ENCODE measurements at places on chromosomes 6 and 20. TPM values are rescaled to one million over a fixed set of nuclear protein-coding genes. Genes with fewer than 3 reads are reported as not detected.

Gene RBPJL
- total RNA-seq: not detected

Gene HSPA1L
- 4.5 TPM for total RNA-seq

Gene DNAJC5
- 37.6 TPM for total RNA-seq

Gene TPD52L1
- total RNA-seq: 75.4 TPM

Gene MOCS3
- total RNA-seq: 4.7 TPM

Gene SLC22A23
- total RNA-seq: 13.7 TPM

Gene SLC17A2
- not detected for total RNA-seq

Gene CCN2
- total RNA-seq: 57.3 TPM

Gene CAPN11
- 0.72 TPM for total RNA-seq

DNA sequence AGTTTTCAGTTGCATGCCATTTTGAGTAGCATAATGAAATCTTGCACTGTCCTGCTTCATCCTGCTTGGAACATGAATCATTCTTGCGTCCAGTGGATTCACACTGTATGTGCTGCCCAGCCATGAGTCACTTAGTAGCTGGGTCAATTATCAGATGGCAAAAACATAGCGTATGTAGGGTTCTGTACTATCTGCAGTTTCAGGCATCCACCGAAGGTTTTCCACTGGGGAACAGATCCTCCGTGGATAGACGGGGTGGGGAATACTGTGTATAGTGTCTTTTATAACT lies 61.4 kb downstream of the IL22RA2 start:
- no peak for DNase-seq

DNA sequence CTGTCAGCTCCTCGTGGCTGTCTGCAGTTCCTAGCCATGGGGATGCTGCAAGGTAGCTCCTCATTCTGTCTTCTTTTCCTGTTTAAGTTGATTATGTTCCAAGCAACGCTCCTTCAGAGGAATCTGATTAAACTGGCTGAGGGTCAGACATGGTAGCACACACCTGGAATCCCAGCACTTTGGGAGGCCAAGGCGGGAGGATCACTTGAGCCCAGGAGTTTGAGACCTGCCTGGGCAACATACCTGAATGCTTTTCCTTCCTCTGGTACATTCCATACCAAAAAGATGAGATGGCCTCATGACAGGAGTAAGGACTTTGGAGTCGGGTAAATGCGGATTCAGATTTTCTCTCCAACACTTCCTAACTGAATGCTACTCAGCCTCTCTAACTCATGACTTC lies 246.8 kb upstream of the JARID2 start:
- DNase-seq: no peak

DNA sequence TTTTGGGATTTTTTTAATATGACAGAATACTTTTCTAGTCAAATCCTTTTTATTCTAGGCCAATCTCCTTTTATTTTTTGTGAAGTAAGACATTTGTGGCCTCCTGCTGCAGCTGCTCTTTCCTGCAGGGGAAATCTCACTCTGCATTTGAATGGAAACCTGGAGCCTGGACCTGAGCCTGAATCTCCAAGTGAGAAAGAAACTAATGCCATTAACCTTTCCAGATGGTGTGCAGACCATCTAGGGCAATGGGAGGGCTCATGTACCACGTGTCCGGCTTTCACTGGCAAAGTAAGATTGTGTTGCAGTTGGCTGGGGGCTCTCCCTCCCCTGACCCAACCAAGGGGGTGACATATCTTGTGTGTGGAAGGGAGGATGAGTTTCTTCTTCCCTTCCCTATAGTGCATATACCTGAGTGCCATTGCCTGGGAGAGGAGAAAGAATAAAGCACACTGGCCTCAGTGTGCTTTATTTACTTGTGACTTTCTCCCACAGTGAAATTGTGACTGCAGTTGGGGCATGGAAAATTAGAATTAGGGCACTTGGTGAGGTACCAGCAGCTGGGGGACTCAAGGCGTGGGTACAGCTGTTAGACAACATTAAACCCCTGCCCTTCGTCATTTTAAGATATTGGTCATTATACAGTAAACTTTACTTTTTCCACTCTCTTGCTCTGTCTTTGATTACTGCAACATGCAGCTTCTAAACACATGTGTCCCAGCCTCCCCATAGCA lies 159.8 kb upstream of the RIN2 start:
- DNase-seq: peak; percentile 54

DNA sequence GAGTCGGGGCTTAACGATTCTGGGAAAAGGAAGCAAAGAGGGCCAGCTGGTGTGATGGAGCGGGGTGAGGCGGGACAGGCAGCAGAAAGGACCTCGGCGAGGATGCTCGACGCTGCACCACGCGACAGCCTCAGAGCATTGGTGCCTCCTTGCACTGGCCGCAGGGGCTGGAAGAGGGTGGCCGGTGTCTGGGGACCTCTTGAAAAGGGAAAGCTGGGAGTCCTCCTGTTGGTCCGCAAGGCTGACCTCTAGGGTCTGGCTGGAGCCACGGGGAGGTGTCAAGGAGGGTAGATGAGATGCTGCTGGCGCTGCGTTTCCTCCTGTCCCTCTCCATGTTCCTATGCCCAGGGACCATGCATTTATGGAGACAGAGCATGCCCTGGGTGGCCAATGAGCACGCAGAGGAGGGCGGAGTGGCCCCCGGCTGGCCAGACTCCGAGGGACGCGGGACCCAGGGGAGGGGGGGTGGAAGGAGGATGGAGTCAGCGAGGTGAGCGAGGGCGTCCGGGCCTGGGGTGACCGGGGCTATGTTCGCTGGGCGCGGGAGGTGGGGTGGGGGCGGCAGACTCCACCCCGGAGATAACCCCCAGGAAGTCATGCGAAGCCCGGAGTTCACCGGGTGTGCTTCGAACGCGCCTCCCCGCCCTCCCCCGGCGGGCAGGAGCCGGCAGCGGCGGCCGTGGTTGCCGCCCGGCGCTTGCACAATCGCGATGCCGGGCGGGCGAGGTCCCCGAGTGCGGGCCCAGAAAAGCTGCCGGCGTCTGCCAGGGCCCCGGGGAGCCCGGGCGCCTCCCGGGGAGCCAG lies at the start of gene CYP24A1:
CYP24A1 (minus strand) TSS at position 334 of the 804 bp plus-strand sequence. CDS start 407 bp downstream, outside the sequence.
- no peak for DNase-seq

GRCh38 chr6:24936641-24937317 lies 1.0 kb upstream of the RIPOR2 start:
- no peak for DNase-seq

- DNase-seq: no peak
Measured at GRCh38 chr6:137848672-137849071, 18.4 kb upstream of the TNFAIP3 start.

DNA sequence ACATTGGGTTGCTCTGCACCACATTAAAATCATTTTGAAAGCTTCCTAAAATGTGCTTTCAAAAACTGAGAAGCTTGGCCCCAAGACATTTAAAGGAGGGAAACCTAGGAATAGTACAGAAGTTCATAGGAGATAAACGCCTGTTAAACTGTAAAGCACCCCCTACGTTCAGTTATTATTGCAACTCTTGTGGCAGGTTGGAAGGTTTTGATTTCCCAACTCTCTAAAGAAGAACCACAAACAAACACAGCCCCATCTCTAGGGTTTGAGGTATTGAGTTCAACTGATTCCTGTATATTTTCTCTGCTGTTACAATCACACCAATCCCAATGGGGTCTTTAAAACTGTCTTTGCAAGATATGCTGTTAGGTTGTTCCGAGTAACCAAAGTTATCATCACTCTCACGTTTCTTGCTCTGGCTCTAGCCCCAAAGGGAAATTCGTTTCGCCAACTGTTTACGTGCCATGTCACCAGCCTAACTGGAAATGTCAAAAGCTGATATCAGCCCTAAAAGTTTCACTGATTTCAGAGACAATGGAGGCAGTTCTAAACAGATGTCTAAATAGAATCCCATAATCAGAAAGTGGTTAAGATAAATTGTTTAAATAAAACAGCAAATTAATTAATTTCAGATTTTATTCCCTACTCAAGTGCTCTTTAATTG lies 12.1 kb downstream of the TFAP2A start:
- no peak for DNase-seq

- no peak for DNase-seq
Measured at GRCh38 chr6:132490478-132491204, 22.3 kb downstream of the STX7 start.

DNA sequence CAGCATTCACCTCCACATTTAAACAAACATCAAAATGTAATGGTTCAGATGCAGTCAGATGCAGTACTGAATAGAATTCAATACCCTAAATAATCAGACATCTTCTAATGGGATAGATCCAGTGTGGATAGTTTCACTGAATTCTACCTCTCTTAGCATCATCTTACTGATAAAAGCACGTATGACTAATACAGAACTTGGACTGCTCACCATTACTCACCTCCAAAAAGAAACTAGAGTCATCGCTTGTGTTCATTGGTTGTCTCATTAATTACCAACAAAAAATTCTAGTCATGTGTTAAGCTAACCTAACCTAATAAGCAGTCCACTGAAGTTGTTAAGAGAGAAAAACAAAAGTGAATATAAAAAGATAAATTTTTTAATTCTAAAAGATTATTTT lies 165.9 kb upstream of the IRAK1BP1 start:
- DNase-seq: no peak

DNA sequence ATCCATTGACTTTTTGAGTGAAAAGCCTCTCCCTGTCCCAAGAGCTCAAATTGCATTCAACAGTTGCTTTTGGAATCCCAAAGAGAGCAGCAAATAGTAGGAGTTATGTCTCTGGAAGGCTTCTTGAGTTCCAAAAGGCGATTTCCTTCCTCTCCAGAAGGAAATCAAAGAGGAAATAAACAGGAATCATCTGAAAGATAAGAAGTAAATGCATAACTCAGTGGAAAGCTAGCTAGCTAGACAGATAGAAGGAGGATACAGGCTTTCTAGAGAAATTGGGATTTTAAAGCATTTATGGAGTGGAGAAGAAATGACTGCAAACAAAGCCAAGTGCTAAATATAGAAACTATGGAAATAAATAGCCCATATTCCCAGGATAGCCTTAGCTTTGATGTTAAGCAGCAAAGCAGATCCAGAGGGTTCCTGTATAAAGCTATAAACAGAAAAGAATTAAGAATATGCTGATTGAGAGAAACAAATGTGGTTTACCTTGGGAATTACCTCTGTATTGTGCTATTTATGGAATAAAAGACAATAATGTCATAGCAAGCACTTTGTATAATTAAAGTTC lies 214.7 kb downstream of the PLCB1 start:
- peak; percentile 55 for DNase-seq

DNA sequence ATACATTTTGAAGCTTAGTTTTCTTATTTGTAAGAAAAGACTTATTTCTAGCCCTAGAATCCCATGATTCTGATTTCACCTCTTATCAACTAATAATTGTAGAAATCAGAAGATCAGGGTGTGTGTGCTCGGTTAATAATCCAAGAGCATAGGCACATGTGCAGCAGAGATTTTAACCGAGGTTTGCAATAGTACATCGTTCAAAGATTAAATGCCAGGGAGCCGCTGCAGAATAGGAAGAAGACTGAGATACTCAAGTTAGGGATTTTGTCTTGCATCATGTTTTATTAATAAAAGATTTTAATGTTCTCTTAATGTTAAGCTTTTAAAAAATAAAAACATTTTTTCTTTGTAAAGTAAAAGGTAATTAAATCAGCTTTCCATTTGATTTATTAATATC lies 6.9 kb downstream of the STX16 start:
- DNase-seq: no peak

- no peak for DNase-seq
Measured at GRCh38 chr20:54633374-54634355, 158.3 kb downstream of the DOK5 start.

All from tongue (tissue), 3 donors.